ENCODE measurements at places on chromosomes 12 and 14.

DNA sequence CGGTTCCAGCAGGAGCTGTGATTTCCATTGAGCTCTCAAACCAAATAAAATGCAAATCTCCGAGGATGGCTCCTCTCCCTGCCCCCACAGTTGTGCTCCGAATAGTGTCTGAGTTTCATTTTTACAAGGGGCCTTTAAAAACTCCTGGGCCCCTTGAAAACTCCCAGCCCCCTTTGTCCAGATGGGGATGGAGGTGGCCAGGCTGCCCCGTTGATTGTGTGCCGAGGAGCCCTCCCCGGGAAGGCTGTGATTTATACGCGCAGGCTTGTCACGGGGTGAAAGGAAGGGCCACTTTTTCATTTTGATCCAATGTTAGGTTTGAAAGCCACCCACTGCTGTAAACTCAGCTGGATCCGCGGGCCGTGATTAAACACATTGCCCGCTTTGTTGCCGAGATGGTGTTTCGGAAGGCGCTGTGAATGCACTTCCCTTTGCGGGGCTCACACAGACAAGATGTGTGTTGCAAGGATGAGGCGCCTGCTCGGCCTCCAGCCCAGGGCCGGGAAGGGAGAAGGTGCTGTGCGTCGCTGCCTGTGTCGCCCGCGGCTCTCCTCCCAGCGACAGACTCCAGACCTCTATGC is 98.8 kb downstream of the TMEM132C start:
- DNase-seq = no peak

DNA sequence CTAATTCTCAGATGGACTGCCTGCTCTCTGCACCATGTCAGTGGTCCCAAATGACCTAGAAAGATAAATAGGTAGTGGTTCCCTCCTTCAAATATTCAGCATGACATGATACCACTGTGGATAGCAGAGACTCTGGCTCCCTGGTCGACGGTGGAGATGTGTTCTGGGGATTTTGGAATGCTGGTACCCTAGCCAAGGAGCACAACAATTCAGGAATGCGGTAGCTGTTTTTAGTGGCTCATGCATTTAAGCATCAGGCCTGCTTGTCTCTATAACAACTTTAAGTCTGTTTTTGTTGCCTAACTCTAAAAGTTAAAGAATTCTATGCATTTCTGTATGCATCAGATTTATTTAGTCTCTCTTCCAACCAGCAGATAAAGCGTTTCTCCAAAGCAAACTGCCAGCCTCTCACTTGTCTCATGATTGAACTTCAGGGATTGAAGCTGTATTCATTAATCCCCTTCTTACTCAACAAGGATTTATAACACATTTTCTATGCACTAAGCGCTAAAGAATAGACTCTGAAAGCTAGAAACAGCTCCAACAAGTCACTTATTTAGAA is 164.9 kb upstream of the BMP4 start:
- DNase-seq = no peak

DNA sequence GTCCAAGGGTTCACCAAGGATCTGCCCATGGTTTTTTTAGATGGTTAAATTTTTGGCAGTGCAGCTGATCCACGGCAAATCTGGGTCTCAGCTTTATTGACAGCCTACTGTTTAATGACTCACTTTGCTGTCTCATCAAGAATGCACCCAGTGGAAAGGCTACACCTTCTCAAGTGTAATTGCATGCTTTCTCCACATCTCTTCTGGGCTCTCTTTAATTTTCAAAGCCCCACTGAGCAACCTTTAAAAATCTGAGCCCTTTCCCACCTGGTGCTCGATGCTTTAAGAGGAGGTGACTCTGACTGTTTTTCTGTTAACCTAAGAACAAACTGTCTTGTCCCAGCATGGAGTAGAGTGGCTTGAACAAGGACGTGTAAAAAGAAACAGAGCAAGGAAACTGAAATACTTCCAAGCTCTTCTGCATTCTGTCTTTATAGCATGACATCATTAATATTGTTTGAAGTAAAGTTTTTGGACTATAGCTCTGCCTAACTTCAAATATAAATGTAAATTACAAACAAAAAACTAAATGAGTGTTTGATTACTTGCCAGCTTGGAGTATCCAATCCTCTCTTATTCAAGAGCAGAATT is 214.2 kb upstream of the KRR1 start:
- DNase-seq = no peak

DNA sequence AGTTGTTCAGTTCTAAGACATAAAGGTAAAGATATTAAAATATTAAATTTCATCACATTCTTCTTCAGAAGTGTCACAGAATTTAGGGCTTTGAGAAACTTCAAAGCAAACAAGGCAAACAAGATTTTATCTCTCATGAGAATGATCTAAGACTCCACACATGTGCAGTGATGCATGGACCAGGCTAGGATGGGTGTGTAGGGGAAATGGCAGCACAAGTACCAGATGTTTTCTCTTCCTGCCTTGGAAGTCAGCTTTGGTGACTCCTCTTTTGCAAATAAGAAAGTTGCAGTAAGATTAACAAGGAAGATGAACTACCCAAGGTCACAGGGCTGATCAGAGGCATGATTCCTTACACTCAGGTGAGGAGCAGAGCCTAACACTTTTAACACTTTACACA is 163.8 kb upstream of the LMNTD1 start:
- DNase-seq = no peak

DNA sequence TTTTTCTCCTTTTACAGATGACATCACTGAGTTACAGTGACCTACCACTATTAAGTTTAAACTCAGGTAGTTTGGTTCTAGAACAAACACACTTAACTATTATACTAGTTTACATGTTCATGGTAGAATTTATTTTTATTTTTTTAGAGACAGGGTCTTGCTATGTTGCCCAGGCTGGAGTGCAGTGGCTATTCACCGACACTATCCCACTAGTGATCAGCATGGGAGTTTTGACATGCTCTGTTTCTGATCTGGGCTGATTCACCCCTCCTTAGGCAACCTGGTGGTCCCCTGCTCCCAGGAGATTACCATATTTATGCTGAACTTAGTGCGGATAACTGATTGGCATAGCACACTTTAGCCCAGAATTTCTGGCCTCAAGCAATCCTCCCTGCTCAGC is 66.4 kb upstream of the LTA4H start:
- no peak for DNase-seq

DNA sequence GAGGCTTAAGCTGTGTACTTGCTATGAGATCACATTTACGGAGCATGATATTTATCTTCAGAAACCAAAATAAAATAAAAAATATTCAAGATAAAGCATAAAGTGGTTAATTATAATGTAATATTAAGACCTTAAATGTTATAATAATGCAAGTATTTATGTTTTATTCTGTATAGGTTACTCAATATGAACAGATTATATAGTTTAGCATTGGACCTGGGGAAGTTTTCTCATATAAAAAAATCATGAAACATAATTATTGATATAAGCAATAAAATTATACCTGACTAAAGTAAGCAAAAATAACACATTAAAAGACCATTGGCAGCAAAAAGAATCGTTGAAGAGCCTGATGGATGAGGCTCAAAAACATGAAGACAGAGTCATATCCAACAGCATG is 516.2 kb downstream of the SLC16A7 start:
- no peak for DNase-seq

DNA sequence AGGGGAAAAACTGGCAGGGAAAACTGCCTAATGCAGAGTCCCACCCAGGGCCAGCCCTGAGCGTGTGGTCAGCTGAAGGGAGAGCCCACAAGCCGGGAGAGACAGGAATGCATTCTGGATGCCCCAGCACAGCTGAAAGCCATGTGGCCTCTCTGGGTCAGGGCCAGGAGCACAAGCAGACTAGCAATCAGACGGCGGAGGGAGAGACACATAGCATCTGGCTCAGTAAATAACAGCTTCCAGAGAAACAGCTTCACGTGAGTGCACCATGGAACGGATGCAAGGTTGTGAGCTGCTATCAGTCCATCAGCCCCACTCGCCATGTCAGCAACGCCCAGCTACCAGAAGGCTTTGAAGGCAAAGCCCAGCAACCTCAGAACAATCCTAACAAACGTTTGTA is 28.2 kb upstream of the TMEM106C start:
- DNase-seq = no peak

GRCh38 chr12:51335931-51336330 is 10.5 kb downstream of the CELA1 start:
- DNase-seq = no peak

DNA sequence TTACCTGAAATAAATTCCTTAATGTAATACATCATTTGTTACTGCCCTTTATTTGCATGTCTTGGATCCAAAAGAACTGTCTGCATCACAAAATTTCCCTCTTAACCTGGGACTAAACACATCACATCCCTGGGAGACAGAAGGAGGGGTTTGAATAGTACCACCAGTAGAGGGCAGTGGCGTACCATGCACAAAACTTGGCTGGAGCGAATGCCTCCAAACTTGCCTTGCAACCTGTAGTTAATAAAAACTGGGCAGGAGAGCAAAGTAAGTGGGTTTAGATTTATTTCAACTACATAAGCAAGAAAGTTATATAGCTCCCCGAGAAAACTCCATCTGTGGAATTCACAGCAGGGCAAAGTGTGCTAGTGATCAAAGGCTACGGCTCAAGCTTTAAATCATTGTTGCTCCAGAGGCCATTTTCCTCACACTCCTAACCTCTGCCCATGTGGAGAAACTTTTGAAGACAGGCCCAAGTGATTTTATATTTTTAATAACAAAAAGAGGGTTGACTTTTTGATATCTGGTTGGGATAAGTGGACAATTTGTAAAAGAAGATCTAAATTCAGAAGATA is 1176.7 kb upstream of the SEL1L start:
- DNase-seq = no peak

- DNase-seq = no peak
Measured at GRCh38 chr12:40104461-40105264, 1.2 kb downstream of the SLC2A13 start.

- DNase-seq = no peak
Measured at GRCh38 chr12:121813951-121814350, 10.1 kb downstream of the SETD1B start.

- no peak for DNase-seq
Measured at GRCh38 chr14:57866199-57866705, 360 bp upstream of the SLC35F4 start.

DNA sequence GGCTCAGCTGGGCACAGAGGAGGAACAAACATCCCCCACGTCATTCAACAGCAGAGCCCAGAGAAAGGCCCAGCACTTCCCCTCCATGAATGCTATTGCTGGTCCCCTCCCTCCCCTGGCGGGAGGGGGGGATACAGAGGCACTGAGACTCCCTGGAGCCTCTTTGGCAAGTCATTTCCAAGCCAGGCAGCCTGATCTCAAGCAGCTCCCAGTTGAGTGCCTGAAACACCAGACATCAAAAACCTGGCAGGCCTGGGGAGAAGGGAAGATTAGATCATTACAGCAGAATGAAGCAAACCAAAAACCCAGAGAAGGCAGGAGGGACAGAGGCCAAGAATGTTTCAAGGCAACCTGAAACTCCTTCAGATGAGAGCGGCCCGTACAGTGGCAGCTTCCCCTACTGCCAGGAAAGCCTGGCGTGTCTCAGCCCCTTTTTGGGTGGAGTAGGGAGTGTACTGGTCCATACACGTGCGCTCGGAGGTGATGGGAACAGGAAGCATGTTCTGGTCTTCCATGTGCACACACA is 92.1 kb downstream of the LRRC74A start:
- no peak for DNase-seq

DNA sequence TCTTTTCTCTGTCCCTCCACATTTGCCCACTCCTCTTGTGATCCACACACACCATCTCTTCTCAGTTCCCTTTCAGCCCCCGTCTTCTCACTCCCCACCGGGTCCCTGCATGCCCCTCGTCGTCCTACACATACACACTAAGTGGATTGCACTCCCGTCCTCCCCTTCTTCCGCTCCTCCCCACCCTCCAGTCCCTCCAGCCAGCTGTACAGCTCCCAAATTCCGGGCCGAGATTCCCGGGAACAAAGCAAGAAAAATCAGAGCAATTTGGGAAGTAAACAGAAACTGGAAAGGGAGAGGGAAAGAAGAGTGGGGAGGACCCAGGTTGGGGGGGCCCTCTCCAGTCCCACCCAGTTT is 282 bp upstream of the IGFBP6 start:
- no peak for DNase-seq

DNA sequence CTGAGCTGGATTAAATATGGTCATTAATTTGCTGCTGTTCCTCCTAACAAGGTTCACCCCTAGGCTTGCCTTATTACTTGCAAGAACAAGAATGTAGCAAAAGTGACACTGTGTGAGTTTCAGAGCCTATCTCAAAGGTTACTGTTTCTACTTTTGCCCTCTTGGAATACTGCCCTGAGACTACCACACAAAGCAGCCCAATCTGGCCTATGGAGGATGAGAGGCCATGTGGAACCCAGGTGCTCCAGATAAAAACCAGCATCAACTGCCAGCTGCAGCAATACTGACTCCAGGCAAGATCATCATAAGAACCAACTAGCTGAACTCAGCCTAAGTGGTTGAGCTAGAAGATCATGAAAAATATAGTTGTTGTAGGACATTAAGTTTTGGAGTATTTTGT is 22.4 kb upstream of the SUPT16H start:
- DNase-seq = no peak

GRCh38 chr14:93878871-93879270 is 48.3 kb upstream of the FAM181A start:
- no peak for DNase-seq

GRCh38 chr14:74502236-74503019 is 8.9 kb downstream of the ISCA2 start:
- no peak for DNase-seq

DNA sequence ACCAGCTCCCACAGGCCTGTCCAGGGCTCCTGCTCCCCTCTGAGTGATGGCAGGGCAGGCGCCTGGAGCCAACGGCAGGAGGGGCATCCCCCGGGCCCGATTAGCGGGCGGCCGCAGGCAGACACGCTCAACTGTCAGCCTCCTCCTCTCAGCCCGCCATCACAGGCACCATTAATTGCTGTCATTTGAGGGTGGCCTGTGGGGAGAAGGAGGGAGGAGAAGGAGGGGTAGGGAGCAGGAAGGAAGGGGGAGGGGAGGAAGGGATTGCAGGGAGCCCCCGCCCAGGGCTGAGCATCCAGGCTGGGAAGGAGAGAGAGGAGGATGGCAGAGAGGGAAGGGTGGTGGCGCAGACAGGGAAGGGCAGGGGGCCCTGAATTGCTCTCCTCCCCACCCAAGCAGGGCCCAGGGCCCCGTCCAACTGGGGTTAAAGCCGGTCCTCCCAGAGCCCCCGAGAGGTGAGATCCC is 36.1 kb downstream of the NCOR2 start:
- no peak for DNase-seq

GRCh38 chr12:131921866-131922769 is 7.0 kb upstream of the PUS1 start:
- no peak for DNase-seq

GRCh38 chr14:35682802-35683201 is 126.3 kb downstream of the RALGAPA1 start:
- no peak for DNase-seq

GRCh38 chr12:118082161-118082560 is 21.2 kb upstream of the WSB2 start:
- no peak for DNase-seq

GRCh38 chr14:70721542-70721941 is 79.8 kb downstream of the TTC9 start:
- DNase-seq = no peak

DNA sequence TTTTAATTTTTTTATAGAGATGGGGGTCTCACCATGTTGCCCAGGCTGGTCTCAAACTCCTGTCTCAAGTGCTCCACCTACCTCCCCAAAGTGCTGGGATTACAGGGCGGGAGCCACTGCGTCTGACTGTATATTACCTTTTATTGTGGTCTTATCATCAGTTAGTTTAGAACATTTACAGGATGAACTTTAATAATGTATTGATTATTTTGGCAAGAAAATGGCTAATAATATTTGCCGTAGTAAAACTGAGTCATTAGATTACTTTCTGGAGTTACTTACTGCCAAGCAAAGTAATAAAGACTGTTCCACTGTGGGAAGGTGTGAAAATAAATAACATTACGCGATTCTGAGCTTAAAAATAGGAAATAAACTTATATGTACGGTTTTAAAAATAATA is 21.9 kb upstream of the KDM2B start:
- DNase-seq = no peak

Data from activated effector memory CD4-positive, alpha-beta T cell treated with Interleukin-2 at 50 U/mL for 16 hours (primary cell).